Activated T-helper 1 cell treated with Interleukin-2 at 50 U/mL for 16 hours (primary cell): ENCODE measurements at places on chromosomes 4 and X.

- DNase-seq: no peak
These were observed 157.4 kb downstream of the GATB start for GRCh38 chr4:151603377-151603776.

DNA sequence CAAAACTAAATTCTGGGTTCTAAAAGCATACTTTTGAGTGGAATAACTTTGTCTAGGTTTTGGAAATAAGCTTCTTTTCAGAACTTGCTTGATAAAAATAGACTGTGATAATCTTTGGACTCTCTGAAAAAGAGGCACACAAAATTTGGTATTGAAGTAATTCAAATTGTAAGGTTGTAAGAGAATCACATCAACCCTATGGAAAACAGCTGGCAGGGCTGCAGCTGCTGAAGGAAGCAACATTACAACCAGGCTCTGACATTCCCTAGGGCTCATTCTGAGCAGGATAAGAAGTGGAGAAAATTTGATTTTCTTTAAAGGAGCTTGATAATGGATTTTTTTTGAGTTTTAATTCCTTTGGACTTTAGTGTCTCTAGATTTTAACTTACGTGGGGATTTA is 147.6 kb downstream of the FSTL5 start:
- DNase-seq: no peak

DNA sequence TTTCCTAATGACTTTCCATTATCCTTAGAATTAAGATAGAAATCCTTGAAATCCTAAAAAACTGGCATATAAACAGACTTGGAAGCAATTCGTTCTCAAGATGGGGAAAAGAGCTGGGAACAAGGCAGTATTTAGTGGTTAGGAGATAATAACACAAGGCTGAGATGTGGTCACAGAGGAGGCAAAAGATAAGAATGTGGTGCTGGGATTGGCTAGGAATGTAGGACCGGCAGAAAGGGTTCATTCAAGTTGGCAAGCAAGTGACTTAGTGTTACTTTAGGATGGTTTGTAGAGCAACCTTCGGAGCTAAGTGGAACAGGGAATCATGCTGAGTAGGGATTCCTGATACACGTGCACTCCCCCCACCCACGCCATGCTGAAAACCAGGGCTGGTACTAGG is 121.9 kb upstream of the RPS6KA3 start:
- no peak for DNase-seq

DNA sequence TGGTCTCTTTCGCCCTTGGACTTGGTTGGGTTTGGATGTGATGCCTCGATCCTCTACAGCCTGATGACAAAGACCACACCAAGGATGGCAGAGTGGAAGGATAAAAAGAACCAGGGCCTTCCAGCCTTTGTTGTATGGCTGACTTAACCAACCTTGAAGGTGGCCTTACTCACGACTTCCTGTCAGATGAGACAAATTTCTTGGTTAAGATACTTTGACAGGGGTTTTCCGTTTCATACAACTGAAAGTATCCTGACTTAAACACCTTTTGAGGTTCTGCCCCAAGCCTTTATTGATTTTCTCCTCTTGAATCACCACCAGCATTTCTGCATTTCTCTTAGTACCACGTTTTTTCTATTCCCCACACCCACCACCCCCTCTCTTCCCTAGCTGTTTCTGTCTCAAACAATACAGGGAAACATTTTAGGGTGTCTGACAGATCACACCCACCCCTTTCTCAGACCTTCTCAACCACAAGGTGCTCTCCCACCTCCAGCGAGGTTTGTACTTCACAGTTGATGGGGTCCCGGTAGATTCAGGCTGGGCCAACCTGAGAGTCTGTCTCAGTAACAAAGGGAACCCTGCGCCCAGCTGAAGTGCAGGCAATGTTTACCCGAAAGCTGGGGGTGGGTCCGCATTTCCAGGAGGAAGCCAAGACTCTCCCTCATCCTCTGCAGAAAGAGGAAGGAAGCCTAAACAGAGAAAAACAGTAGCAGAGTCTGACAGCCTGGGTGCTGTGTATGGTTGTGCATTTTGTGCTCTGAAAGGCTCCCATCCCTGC is 5.0 kb upstream of the TSPAN5 start:
- DNase-seq: peak; percentile 11

- no peak for DNase-seq
These were observed 367.2 kb downstream of the AFF2 start for GRCh38 chrX:148867596-148867995.

DNA sequence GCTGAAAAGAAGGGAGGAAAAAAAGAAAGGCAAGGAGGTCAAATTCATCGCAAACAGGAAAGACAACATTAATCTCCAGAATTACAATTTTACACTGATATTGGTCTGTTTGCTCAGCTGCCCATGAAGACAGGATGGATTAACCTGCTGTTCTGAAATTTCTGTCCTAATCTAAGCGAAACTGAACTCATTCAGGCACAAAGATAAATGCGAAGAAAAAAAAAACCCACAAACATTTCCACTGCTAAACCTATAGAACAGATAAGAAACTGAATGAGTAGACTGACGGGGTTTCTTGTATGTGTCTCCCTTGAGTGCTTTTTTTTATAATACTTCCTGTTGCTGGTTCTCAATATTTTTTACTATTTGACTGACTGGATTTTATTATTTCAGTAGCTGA is 251.8 kb upstream of the FTHL17 start:
- DNase-seq: no peak

DNA sequence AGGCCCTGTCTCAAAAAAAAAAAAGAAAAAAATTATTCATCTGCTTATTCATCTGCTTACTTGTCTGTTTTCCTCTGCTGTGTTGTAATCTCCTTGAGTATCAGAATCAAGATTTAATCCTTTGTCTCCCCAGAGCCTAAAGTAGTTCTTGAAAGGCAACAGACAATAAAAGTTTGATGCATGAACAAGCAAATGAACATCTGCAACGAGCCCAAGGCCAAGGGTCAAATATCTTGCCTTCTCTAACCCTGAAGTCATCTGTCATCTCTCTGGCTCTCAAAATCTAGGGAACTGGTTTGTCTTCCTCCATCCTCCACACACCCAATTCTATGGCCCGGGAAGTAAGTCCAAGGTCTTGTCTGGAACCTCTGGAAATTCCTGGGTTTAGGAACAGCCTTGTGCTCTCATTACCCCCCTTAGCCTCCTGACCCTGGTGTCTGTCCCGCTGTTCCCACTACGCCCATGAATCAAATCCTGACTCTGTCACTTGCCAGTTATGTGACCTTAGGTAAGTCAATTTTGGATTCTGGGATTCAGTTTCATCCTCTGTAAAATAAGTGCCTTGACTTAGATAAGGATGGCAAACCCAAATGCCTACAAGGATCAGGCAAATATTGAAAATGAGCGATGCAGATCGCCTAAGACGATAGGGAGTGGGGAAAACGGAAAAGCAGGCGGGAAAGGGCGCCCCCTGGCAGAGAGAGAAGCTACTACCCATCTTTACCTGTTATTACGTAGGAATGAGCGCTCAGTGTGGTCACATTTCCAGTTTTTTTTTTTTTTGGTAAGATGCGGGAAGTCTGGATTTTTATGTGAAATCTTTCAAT is 102.7 kb upstream of the DHX15 start:
- DNase-seq: no peak

DNA sequence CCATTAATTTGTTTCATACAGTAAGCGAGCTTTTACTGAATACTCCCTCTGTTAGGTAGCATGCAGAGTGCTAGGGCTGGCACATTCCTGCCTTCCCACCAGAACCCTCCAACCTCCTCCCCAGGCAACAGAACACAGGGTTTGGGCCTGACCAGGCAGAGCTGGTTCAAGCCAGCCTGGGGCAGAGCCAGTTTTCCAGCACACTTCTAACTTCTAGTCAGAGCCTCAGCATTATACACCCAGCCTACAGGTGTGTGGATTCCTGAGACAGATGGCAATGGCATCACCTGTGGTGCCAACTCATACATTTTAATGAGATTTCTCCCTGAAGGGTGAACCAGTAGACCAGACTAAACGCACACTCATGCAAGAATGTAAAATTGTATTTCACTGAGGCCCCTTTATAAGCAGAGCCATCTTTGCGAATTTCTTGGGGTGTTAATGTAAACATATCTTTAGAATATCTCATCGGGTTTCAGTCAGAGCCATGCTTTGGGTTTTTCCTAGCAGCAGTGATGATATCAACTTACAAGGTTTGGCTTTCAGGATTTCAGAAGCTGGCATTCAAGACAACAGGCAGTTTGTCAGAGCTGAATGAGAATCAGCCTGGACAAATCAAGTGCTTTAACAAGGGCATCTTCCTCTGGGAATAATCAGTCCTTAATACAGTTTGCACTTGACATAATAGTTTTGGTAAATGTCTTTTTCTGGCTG is 92.0 kb downstream of the GATB start:
- DNase-seq: no peak

GRCh38 chr4:78922207-78922606 is 17.0 kb downstream of the PAQR3 start:
- DNase-seq: no peak

GRCh38 chr4:7414046-7414445 is 20.7 kb downstream of the PSAPL1 start:
- no peak for DNase-seq

GRCh38 chr4:142226014-142226413 is 589.6 kb downstream of the IL15 start:
- no peak for DNase-seq

DNA sequence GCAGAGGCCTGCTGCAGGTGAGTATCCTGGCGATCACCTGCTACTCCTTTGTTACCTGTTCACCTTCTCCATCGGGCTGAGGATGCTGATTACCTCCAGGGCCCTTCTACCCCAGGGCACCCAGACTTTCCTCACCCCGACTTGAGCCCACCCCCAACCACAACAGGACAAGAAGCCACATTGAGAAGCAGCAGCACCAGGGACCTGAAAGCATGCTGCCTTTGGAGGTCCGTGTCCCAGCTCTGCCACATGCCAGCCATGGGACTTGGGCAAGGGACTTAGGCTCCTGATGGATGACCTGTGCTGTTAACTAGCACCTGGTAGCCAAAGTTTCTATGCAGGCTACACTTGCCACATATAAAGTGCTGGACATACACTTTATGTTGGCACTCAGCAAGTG is 89.7 kb downstream of the CPZ start:
- DNase-seq: no peak
